ENCODE measurements at places on chromosomes 1 and 21.
A peak's percentile ranks its signal among the peaks of the same experiment; 100 is the strongest.

- no peak for DNase-seq
Measured at GRCh38 chr1:99647490-99647889, 1.6 kb downstream of the PALMD start.

DNA sequence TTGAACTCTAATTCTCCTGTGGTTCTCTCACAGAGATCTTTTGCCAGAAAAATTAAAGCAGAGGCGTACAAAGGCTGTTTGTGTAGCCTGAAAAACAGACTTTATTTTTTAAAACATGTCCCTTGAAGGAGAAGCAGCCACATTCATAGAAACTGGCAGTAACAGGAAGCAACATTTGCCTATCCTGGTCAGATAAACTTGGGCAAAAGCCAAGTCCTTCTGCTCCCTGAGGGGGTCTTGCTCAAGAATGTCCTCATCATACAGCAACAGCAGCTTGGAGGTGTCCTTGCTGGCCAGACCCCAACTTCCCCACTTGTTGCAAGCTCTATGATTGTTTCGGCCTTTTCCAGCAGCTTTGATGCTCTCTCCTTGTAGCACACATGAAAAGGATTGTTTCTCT is 36.3 kb downstream of the MSTO1 start:
- no peak for DNase-seq

DNA sequence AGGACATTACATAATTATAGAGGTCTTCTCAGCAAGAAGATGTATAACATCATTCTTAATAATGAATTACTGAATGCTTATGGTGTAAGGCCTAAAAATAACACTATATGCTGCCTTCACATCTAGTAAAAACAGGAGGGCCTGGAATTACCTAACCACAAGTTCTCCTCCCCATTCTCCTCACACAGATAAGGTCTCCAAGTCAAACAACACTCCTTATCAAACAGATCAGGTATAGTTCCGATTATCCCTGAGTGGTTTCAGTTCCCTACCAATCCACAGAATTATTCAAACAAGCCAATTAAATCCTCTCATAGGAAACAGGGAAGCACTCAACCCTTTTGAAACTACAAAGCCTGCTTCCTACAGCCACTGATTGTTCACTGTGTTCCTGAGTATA is 4.0 kb upstream of the AGBL4 start:
- DNase-seq, result no peak

DNA sequence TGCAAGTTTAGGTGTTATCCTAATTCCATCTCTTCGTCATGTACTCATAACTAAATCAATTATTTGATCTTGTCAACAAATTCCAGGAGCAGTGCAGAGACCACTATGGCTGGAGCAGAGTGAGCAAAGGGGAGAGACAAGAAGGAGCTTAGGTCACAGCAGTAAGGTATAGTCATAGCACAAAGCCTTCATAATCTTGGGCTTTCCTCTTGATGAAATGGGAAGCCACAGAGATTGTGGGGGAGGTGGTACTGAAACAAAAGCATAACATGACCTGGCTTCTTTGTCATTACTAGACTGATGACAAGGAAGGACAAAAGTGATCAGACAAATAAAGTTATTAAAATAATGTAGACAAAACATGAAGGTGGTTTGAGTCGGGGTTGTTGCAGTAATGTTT is 60.1 kb upstream of the PTGS2 start:
- DNase-seq, result no peak

GRCh38 chr1:7110321-7110720 is 325.1 kb downstream of the CAMTA1 start:
- no peak for DNase-seq

GRCh38 chr1:188420177-188420576 is 1591.4 kb downstream of the PLA2G4A start:
- DNase-seq, result no peak

GRCh38 chr1:116775116-116775752 is 21.0 kb downstream of the CD2 start:
- DNase-seq, result no peak

- DNase-seq, result no peak
Measured at GRCh38 chr1:212430955-212431394, 1.7 kb upstream of the NENF start.

- DNase-seq, result no peak
Measured at GRCh38 chr1:115977499-115978258, 1.4 kb downstream of the SLC22A15 start.

DNA sequence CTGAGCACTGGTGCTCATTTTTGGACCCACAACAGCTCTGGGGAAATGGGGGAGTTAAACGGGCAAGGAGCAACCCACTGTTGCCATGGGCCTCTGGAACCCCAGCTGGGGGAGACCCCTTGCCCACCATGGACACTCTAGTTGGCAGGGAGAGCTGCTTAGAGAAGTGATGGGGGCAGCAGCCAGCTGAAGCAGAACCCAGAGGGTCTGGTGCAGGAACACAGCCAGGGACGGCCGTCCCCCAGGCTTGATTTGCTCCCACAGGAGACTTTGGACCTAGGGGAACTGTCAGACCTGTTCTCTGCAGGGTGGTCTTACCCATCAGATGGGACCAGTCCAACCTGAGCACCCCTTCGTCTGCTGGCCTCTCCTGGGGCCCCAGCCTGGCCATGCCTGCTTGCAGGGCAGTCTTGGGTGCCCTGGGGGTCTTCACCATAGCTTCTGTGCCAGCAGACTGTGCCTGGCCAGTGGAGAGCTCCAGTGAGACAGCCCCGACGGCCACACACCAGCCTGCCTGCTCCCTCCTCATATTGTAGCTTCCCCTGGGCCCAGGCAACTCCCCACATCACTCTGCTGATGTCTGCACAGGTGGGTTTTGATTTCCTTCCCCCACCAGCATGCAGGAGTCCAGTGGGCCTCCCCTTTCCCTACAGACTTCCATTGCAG is 11.3 kb downstream of the SPATC1L start:
- no peak for DNase-seq

DNA sequence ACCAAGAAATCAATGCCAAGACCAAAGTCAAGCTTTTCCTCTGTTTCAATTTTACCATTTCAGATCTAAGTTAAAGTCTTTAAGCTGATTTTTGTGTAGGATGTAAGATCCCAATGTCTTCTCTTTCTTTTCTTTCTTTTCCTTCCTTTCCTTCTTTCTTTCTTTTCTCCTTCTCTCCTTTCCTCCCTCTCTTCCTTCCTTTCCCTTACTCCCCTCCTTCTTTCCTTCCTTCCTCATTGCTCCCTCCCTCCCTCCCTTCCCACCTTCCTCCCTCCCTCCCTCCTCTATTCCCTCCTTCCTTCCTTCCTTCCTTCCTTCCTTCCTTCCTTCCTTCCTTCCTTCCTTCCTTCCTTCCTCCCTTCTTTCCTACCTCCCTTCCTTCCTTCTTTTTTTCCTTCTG is 197.5 kb downstream of the KCNT2 start:
- no peak for DNase-seq

DNA sequence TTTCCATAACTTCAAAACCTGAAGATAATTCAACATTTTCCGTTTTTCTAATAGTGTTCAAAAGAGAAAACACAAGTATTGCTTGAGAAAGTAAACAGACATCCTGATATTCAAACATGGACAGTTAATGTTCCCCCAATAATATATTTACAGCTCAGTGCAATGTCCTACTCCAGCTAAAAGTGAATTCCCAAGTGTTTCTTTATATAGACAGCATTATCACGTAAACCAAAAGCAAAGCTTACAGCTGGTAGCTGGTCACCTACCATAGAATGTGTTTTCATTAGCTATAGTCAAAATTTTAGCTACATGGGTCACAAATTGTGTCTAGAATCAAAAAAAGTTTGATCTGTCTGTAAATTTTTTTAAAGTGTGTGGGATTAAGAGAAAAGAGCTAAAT is 34.9 kb downstream of the WLS start:
- DNase-seq, result no peak

GRCh38 chr1:31775210-31775999 is 11.3 kb upstream of the ADGRB2 start:
- DNase-seq, result no peak

- DNase-seq, result no peak
Measured at GRCh38 chr1:55156608-55157007, 58.6 kb downstream of the USP24 start.

DNA sequence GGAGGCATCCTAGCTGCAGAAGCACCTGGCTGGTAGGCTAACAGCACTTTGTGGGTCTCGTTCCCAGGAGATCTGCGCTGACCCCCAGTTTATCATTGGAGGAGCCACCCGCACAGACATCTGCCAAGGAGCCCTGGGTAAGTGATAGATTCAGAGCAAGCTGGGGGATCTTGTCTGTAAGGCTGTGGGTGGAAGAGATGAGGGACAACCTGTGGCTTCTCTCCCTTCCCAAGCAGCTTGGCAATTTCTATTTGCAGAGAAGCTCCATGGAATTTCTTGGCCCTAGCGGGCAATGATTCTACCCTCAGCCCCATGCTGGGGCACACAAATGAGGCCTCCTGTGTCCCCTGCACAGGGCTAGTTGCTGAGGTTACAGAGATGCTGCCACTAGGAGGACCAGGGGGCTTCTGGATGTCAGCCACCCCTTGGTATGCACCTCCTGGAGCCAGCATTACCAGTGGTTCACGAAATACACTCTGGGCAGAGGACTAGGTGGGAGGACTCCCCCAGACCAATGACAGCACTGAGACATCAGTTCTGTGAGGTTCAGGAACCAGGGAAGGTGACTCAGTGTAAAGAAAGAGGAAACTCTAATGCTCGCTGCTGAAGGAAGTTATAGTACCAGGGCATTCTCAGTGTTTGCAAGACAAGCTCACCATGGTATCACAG is 5.5 kb downstream of the CAPN2 start:
- DNase-seq, result no peak

GRCh38 chr1:87044840-87045239 is 130.4 kb downstream of the HS2ST1 start:
- DNase-seq, result peak; percentile 6

DNA sequence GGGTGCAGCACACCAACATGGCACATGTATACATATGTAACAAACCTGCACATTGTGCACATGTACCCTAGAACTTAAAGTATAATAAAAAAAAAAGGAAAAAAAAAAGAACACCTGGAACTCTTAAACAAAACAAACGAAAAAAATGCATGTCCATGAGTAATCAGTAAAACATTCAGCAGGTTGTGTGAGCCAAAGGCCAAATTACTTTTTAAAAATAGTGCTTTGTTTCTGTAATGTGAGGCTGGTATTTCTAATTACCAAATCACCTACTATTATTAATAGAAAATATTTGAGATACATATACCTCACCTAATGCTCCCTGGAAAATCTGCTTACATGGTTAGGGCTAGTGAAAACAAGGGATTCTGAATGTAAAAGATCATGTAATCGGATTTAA is 294.4 kb upstream of the NR5A2 start:
- DNase-seq, result no peak

DNA sequence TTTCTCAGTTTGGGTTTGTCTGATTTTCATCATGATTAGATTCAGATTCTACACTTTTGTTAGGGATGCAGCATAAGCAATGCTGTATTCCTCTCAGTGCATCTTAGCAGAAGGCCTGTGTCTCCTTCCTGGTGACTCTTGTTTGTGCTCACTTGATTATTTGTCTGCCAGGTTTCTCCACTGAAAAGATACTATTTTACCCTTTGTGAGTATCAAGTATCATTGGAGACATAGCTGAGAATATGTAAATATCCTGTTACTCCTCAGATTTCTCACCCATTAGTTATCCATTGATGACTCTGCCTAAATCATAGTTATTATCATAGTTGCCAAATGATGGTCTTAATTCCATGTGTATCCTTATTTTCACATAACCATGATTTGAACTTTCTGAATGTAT is 148.5 kb downstream of the POU2F1 start:
- no peak for DNase-seq

DNA sequence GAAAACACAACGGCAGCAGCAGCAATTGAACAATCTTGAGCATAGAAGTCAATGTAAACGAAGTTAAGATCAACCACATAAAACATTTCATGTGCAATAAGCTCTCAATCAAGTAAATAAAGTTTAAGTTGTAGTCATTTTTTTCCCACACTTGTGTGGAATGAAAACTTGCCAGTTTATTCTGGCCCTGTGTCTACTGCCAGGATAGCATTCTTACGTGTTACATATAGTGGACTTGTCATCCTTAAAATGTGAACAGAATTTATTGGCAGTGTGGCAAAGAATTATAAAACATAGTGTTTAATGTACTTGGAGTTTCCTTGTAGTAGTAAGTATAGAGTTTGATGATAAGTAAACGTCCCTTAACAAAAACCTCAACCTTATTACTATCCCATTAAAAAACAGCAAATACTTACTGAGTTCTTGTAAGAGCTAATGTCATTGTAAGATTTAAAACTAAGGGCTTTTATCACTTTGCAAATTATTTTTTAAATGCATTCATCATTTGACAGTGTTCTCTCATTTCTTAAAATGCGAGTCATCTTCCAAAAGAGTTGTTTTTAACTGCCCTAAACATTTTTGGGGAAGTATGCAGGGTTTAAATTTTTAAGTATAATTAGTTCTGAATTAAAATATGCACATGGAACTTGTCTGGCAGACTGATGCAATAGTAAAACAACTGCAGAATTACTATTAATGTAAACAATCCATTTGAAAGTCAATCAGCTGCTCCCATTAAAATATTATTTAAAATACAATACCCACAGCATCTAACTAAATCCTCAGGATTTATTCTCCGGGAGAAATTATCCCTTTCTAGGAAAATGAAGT is 7.9 kb downstream of the COX20 start:
- no peak for DNase-seq

- no peak for DNase-seq
Measured at GRCh38 chr1:77994117-77994705, 10.5 kb upstream of the DNAJB4 start.

GRCh38 chr1:153616917-153617311 is 789 bp upstream of the S100A14 start:
- no peak for DNase-seq

DNA sequence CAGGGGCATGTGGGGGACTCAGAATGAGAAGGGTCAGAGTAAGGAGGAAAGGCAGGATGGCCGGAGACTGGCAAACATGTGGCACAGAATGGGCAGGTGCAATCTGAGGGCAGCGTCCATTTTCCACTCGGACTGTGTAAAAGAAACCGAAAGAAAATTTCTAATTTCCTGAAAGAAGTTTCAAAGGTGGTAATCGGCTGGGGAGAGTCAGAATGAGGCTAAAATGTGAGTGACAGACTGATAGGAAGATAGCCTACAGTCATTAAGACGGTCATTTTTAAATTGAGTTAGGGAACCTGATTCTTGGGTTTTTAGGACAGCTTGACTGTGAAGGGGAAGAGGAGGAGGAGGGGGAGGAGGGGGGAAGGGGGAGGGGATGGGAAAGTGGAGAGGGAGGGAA is 23.6 kb downstream of the COA6 start:
- no peak for DNase-seq

GRCh38 chr1:156608036-156608674 is 6.9 kb upstream of the GPATCH4 start:
- DNase-seq, result peak; percentile 14

All from effector memory CD4-positive, alpha-beta T cell (primary cell).